ENCODE measurements at places on chromosomes 4 and X.

DNA sequence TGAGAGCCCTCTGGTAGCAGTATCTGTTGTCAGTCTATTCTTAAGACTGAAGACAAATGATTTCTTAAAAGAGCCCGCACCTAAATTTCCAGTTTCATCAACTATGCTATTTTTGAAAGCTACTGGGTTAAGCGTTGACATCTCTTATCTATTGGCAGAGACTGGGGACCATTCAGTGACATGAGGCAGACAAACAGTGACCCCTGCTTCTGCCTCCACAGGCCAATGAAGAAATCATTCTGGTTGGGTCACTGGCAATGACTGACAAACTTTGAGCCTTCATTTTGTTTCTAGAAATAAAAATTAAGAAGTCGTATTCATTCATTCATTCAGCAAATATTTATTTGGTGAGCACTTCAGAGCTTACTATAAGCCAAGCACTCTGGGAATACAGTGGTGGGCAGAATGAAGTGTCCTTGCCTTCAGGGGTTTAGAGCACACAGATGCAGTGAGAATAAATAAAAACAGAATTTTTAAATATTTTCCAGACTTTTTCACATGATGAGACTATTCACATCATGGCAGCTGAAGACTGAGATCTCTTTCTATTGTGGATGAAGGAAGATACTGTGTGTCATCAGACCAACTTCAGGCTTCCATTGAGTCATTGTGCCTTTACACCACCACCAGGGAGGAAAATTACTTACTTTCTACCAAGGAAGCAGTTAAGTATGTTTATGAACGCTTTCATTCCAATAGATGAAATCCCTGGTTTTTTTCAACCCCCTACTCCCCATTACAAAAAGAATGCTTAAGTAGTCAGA lies 36.0 kb downstream of the SORBS2 start:
- no peak for DNase-seq

- DNase-seq, result no peak
Observed at GRCh38 chr4:14693728-14694127, 308.6 kb upstream of the CPEB2 start.

DNA sequence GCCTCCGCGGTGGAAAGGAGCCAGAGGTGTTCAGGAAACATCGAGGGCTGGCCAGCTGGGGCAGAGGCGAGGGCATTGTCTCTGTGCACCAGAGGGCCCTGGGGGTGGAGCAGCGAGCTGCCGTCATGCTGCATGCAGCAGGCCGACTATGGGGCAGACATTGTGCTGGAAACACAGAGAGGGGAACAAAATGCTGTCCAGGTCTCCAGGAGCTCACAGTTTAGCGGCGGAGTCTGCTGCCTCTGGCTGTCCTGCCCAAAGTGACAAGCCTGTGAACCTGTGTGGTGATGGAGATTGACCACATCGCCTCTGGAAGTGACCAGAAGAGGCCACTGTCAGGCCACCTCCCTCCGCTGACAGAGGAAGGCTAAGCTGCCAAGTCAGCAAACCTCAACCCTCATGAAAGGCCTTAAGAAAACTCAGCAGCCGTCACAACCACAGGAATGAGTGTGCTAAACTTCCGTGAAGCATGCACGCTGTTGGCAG lies 20.1 kb upstream of the SASH3 start:
- no peak for DNase-seq

- no peak for DNase-seq
Observed at GRCh38 chr4:110155654-110156053, 42.8 kb downstream of the ELOVL6 start.

DNA sequence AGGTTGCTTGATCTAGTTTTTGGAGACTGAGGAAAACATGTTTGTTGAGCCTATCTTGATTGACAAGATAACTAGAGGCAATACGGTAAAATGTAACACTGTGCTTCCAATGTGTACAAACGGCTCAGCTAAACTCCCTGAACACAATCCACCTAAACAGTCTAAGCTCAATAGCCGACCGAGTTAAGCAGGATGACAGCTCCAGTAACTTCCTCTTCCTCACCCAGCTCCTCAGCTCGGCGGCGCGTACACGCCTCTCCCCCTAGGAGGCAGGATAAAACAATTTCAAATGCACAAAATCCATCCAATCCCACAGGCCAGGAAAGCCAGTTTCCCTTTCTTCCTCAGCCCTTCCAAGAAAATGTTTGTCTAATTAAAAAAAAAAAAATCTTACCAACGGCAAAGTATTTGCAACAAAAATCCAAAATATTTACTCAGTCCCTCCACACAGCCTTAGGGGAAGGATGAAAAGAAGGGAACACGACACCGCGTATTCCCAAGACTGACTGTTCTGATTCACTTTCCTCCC lies 1.0 kb downstream of the CNOT6L start:
- peak; percentile 83 for DNase-seq

DNA sequence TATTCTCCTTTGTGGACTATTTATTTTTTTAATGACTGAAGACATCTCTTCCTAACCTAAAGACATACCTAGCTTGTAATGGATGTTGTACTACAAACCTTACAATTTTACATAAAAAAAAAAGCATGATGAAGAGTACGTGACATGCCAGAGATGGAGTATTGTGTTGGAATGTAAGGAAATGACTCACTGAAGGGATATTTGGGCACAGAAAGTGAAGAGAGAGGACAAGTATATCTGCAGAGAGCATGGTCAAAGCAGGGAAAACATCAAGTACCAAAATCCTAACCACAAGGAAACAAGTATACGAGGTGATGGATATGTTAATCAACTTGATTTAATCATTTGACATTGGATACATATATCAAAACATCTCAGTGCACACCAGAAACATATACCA lies 1051.4 kb upstream of the PRKX start:
- DNase-seq, result no peak

- DNase-seq, result no peak
Observed at GRCh38 chrX:68086709-68087108, 346.6 kb downstream of the OPHN1 start.

All from suprapubic skin (tissue), 4 donors.